ENCODE measurements at places on chromosomes 2 and 18. TPM values are rescaled to one million over a fixed set of nuclear protein-coding genes. Genes with fewer than 3 reads are reported as not detected.

Gene ADD2
- not detected for total RNA-seq

Gene MC5R
- not detected for total RNA-seq

Gene FABP1
- not detected for total RNA-seq

Gene SLC9A4
- total RNA-seq = not detected

Gene RAPGEF4
- 0.13 TPM for total RNA-seq

Gene MC4R
- total RNA-seq = not detected
